ENCODE measurements at places on chromosomes 12 and 14.

DNA sequence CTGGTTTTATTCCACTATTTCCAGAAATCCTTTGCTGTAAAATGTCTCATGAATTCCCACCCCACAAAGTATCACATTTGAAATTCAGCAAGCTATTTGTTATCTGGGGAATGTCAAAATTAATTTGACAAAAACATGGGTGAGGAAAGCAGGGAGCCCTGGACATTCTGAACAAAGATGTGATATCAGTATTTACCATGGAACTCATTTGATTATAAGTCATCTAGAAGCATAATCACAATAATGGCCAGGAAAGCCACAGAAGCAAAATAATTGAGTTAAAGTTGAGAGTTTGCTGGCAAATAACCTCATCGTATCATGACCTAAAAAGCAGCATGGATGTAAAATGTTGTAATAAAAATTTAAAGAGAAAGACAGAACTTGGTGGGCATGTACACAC is 96.1 kb downstream of the ANO6 start:
- no peak for DNase-seq

- no peak for DNase-seq
Observed at GRCh38 chr12:46518169-46518568, 145.6 kb upstream of the SLC38A2 start.

DNA sequence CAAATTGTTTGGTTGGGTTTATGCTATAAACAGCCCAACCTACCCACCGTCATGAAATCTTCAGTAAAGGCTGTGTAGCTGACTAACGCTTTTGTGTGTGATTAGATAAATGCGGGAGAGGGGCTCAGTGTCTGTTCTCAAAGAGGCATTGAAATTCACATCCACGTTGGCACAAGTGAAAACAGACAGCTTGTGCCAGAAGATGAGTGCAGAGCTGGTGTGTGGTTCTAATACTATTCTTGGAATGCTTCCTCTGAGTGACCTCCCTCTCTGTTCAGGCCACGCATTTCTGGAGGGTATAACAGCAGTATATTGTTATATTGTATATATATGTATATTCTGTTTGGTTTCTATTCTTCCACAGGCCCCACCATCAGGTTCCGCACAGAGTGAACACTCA is 263.8 kb downstream of the APAF1 start:
- no peak for DNase-seq

DNA sequence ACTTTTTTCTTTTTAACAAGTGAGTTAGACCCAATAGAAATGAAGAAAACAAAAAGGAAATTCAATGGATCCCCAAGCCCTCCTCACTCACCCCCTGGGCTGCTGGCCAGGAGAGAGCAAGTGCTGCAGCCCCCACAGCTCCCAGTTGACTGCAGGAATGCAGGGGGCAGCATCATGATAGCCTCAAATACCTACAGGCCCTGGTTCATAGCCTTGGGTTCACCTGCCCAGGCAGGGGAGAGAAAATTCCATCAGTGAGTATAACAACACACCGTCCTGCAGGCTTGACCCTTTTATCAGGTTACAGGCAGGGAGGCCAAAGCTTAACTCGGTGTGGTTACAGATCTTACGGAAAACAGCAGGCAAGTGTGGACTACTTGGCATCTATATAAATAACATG is 76.3 kb downstream of the PHLDA1 start:
- no peak for DNase-seq

DNA sequence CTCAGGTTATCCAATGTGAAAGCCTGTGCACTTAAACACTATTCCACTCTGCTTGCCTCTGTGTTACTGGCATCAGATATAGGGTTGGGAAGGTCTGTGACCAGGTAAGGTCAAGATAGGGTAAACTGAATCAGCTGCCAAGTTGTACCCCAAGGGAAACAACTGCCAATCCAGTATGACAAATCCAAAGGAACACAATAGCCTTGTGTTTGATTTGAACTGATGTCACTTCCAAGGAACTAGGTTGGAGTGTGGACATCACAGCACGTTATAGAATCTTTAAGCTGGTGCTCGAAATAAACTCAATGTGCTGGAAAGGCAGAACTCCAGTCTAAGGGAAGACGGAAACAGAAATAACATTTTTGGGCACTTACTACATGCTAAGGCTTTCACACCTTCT is 223.4 kb upstream of the BTG1 start:
- no peak for DNase-seq

DNA sequence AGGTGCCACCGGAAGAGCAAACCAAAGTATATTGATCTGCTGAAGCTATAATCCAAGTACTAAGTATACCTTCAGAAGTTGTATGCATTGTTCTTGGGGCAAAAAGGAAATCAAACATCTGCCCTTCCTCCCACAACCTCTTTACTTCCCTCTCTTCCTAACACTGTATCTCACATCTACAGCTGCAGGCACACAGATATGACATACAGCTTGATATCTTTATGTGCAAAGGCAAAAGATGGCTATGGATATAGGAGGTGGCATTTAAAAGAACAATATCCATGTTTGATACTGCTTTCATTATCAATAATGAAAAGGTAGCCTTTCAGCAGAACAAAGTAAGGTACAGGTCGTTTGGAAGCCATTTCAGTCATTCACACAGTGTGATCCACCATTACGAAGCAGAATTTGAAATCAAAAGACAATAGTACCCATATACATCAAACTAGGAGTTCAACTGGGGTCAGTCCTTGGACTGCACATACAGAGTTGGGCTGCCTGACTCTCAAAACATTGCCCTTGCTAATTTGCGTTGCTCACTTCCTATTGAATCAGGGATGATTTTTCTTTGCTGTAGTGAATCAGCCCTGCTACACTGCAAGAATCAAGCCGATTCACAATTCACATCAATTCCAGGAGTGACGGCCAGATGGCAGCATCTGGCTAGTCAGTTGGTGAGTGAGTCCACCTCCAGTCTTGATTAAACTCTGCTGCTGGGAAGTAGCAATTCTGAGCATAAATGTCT is 8.9 kb downstream of the ANG start:
- DNase-seq = peak; percentile 64

DNA sequence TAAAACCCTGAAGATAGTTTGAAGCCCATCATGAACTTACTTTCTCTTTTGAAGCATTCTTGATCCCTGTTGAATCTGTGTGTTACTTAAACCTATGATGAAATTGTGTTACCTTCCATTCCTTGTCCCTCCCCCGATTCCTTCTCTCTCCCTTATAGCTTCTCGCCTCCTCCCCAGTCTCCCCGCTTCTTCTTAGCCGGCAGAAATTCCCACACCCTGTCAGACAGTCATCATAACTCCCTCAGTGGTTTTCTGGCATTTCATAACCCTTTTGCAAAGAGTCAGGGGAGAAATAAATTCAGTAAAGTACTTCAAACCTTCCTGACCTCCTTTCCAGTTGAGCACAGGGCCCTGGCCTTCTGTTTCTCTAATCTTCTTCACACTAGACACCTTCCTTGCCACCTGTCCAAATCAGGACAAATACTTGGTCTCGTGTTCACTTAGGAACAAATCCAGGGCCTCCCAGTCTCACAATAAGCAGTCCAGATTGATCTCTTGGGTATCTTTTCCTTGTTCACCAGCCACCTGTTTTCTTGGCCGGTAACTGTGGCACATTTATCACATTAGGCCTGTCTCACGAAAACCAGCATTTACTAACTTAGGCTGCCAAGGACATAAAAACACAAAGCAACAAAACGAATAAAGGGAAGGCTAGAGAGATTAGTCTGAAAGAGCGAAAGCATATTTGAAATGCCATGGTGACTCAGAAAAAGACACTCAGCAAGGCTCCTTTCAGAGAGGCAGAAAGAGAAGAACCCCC is 355.9 kb downstream of the TMTC2 start:
- DNase-seq = no peak

GRCh38 chr14:72699443-72699842 is 194.5 kb downstream of the DPF3 start:
- DNase-seq = no peak

DNA sequence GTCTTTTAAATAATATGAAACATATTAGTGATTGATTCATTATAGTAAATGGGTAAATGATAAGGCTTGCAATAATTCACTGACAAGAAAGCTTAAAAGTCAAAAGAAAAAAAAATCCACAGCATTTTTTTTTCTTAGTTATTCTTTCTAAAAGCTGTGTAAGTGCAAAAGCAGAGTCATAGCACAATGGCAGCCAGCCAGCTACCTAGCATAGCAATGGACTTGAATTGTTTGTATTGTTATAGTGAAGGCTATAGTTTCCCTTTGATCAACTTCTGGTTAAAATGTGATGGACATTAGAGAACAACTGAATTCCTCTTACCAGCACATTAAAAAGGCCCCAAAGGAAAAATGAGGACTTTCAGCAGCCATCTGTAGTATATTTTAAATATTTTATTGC is 232.1 kb downstream of the NAV3 start:
- DNase-seq = no peak

DNA sequence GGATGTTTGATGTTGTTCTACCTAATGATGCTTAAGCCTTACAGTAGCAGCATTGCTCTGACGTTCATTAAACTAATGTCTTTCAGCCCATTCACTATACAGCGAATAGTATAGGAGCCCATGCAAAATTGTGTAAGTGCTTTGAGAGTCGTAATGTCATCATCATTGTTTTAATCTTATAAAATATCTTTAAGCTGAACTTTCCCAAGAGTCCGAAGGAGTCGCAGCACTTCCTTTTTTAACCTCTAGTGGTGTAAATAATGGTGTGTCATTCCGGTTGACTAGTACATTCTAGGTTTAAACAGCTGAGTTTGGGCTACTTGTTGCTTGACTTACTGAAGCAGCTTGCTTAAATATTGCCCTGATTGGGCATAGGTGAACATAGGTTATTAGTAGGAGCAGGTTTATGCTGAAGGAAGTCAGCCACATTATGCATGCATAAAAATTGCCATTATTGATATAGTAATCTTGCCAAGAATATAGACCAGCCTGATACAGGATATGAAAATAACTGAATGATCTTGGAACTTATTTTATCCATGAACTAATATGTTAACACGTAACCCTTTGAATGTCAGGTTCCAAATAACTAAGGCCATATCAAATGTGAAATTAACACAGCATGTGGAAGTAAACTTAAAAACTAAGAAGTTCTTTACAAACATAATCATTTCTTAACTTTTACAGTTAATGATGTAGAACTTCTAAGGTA is 2.6 kb downstream of the WNK1 start:
- peak; percentile 65 for DNase-seq

GRCh38 chr12:93857279-93857938 is 180.2 kb downstream of the CRADD start:
- peak; percentile 51 for DNase-seq

DNA sequence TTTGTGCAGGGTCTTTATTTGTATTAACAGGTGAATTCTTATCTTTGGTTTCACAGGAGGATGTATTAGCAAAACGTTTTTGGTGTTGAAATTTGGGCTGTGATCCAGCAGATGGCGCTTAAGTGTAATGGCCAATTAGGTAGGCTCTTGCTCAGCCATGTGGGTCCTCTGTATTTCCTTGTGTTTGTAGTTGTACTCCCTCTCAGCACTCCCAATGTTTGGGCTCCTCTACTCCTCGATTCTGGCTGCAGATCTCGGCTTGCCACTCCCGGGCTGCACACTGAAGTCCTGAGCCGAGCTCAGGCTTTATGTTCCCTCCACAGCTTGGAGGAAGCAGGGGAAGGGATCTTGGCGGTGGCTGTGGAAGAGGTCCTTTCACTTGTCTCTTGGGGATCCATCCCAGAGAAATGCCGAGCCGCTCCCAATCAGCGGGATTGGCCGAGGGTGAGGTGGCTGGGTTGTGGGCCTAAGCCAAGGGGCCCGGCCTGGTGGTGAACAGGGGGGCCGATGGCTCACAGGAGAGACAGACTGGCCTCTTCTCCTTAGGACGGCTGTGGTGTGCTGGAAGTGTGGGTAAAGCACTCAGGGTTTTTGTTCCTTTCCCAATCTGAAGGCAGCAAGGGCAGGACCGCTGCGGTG is 133.7 kb downstream of the AEBP2 start:
- DNase-seq = peak; percentile 71

DNA sequence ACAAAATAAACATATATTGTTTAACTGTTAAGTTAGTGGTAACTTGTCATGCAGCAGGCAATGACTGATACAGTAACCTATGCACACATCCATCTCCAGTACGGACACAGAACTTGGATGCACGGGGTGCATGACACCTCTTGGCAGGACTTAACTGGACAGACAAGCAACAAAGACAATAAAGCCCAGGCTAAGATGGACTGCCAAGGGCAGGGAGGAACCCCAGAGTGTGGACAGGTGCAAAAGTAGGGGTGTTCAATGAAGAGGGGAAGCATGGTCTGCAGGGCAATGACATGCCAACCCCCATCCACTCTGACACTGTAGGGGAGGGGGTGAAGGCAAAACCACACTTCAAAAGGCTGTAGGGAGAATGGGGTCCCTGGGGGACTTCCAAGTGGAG is 11.7 kb downstream of the SSH1 start:
- no peak for DNase-seq

DNA sequence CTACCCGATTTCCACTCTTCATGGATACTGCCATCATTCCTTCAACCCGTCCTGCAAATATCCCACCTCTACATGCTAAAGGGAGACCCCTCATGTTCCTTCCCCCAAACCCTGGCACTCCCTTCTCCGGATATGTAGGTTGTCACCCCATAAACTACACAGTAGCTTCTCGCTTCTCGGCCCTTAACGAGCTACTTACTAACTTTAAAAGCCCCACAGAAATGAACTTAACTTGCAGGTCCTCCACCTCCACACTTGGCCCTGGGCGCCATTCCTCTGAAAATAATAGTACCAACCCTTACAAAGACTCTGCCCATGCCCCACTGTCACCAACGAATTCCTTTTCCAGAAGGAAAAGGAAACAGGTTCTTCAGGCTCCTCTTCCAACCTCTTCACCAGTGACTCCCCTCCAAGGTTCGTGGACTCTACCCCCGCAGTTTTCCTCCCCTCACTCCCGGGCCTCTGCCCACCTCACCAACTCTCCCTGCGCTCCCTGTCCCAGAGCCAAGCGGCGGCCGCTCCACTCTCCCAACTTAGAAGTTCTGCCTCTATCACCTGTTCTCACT is 1.2 kb downstream of the SPPL3 start:
- DNase-seq = no peak

DNA sequence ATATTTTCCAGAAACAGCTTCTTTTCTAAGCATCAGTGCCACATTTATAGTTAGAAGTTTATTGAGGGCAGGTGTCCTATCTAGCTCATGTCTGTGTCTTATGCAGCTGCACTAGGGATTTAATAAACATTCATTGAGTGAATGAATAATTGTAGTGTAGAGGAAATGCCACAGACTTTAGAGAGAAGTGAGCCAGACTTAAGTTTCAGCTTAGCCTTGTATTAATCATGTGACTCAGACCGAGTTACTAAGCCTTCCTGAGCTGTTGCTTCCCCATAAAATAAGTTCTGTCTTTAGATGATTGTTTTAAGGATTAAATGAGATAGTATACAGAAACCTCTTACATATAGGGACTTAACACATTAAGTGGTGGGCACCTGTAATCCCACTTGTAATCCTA is 236.1 kb upstream of the DDHD1 start:
- peak; percentile 2 for DNase-seq

- DNase-seq = no peak
Observed at GRCh38 chr12:114123108-114123507, 157.0 kb upstream of the RBM19 start.

GRCh38 chr12:69688471-69689427 is 10.4 kb downstream of the BEST3 start:
- peak; percentile 47 for DNase-seq

- DNase-seq = no peak
Observed at GRCh38 chr12:91706466-91706865, 439.2 kb downstream of the BTG1 start.

GRCh38 chr12:27946421-27946820 is 26.1 kb downstream of the PTHLH start:
- no peak for DNase-seq
